IPS DF 6.9 (cell line): ENCODE measurements at places on chromosomes 5 and 9.
A peak's percentile ranks its signal among the peaks of the same experiment; 100 is the strongest.

- no peak for DNase-seq
Observed at GRCh38 chr9:78015241-78015640, 16.4 kb downstream of the GNAQ start.

- no peak for DNase-seq
Observed at GRCh38 chr5:7753596-7753995, 97.3 kb downstream of the CFAP90 start.

- no peak for DNase-seq
Observed at GRCh38 chr9:6681957-6682501, 36.5 kb upstream of the GLDC start.

DNA sequence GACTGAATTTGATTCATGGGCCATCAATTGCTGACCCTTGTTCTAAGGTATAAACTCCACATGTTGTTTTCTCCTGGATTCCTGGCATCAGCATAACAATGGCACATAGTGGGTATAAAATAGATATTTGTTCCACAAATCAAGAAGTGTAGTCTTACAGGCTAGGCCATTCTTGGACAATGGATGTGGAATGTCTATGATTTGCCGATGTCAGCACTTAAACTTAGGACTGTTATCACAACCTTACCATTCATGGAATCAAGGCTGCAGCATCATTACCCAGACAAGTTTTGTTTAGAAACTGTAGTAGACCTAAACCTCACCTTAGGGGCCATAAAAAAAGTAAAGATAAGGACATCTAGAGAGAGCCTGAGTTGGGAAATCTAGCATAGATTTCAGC lies 680.0 kb downstream of the BRINP1 start:
- no peak for DNase-seq

DNA sequence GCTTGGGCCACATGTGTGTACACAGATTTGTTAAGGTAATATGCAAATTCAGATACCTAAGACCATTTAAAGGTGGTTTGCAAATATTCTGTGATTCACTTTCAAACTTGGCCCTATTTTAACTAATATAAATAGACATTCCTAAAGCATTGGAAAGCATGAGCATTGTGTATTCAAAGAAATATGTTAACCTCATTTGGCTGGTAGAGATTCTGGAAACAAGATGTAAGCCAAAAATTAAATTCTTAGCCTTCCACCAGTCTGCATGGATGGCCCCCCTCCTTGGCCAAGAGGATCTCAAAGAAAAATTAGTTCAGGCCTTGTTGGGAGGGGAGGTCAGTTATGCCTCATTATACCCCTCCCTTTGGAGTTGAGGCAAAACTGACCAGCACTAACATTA lies 38.7 kb upstream of the C6 start:
- DNase-seq = no peak

DNA sequence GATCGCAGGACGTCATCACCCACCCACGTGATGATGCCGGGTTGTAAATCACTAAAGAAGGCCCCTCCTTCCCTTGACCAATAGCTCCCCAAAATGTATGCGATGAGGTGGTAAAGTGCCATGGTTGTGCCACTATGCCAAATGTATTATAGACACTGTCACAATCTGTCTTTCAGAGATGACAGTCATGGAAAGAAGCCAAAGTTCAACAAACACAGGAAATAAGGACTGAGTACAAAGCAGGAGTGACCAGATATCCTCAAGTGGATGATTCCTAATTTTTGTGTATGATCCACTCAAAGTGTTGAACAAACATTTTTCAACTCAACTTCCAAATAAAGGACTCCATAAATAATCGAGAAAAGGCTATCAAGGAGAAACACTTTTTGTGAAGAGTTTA lies 12.5 kb downstream of the GLIS3 start:
- DNase-seq = no peak

DNA sequence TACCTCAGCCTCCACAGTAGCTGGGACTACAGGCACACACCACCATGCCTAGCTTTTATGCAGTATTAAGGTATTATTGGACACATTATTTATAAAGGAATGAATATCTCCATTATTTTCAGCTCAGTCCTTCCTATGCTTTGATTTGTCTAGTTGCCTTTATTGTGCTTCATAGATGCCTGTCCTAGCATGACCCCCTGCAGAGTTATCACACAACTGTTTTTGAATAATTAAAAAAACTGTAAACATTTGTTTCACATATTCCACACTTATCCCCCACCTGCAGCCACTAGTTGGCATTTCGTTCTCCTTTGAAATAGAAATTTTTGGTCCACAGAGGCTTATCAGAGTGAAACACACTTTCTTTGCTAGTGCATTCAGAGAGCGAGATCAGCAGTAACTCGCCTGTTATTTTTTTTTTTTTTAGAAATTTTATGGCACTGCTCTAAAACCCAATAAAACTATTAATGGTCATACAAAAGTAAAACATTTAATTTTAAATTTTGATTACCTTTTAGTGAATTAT lies 151.8 kb upstream of the RASA1 start:
- no peak for DNase-seq

DNA sequence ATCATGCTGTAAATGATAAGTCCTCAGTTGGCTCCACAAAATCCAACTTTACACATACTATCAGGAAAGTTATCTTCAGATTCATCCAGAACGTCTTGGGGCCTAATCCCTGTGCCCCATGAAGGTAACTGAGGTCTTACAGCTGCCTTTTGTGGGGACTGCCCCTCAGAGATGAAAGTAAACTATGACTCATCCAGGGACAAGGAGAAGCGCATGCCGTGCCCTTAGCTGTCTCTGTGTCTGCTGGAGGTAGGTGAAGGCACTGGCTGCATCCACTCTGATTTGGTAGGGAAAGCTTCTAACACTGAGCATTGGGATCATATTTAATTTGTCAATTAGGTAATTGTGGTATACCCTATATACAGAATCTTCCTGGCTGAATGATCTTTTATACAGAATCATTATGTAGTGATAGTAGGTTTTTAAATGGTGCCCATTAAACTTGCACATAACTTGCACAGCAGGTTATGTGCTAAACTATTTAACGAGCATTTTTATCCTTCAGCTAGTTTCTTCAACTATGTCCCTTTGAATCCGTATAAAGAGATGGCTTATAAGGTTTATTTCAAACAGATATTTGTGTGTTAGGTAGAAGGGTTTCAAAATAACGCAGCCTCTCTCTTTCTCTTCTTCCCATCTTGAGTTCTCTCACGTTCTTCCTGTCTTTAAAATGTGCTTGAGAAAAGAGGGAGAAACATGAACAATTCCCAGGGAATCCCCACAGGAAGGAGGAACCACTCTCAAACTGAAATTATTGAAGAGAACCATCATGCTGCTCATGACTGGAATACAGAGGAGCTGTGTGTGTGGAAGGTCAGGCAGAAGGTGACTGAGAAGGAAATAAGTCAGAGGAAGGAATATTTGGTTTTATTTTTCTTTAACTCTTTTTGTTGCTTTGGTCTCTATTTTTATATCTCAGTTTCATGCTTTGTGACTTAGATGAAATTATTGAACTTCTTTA lies 250.9 kb downstream of the CD180 start:
- no peak for DNase-seq

- DNase-seq = no peak
Observed at GRCh38 chr9:137048655-137049543, 2.9 kb upstream of the NPDC1 start.

- DNase-seq = no peak
Observed at GRCh38 chr5:68303754-68304420, 88.3 kb downstream of the PIK3R1 start.

- DNase-seq = no peak
Observed at GRCh38 chr9:21104787-21105186, 27.0 kb upstream of the IFNB1 start.

GRCh38 chr9:35679766-35680330 lies 6.1 kb downstream of the CA9 start:
- no peak for DNase-seq

- DNase-seq = no peak
Observed at GRCh38 chr5:126811515-126812198, 34.7 kb downstream of the LMNB1 start.

GRCh38 chr5:179176166-179176565 lies 116.0 kb downstream of the ZNF354C start:
- DNase-seq = no peak

DNA sequence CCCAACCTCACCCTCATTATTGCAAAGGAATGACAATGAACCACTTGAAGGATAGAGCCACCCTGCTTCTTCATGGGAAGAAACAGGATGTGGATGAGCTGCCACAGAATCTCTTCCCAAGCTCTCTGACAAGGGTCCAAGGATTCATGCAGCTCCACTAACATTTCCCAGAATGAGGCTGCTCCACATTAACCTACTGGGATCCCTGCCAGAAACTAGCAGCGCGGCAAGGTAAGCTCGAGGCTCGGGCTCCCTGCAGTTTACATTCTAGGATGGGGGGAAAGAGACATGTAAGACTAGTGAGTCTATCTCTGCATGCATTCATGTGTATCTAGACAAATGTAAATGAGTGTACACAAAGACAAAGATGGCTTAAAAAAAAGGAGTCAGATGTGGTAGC lies 12.1 kb downstream of the DCAF12 start:
- DNase-seq = no peak

GRCh38 chr9:115999498-115999897 lies 154.1 kb upstream of the PAPPA start:
- DNase-seq = no peak

DNA sequence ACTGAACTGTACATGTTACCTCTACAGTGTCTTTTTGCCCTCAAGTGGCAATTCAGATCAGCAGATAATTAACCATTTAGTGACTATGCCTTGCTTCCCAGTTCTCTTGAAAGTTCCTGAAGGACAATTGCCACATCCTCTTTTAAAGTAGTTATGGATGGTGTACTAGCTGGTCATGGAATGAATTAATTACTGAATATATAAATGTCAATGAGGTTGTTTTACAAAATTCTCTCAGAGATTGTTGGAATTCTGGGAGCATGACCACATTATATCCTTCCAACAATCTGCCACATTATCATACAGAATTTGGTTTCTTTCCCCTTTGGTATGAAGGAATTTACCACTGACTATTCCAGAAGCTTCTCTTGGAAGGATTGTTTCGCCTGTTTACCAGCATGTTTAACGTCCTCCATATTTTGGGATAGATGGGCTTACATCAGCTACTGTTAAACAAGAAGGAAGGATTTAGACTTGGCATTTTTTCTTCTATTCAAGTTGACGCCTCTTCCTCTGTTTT lies 176.4 kb downstream of the CD180 start:
- DNase-seq = no peak

DNA sequence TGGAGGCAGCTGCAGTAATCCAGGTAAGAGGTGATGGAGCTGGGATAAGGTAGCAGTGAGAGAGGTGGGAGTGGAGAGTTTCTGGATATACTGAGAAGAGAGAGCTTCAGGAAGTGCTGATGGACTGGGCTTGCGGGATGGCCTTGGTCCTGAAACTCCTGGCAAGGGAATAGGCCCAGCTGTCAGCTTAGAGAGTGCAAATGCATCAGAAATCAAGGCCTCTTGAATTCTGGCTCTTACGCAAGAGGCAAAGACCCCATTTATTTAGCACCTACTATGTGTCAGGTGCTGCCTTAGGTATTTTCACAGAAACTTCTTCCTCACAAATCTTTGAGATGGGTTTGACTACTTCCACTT lies 227.2 kb upstream of the MAP3K1 start:
- no peak for DNase-seq

- DNase-seq = peak; percentile 72
Observed at GRCh38 chr5:181028032-181028819, 11.8 kb upstream of the BTNL9 start.

- DNase-seq = no peak
Observed at GRCh38 chr9:107270082-107270481, 13.0 kb upstream of the RAD23B start.

DNA sequence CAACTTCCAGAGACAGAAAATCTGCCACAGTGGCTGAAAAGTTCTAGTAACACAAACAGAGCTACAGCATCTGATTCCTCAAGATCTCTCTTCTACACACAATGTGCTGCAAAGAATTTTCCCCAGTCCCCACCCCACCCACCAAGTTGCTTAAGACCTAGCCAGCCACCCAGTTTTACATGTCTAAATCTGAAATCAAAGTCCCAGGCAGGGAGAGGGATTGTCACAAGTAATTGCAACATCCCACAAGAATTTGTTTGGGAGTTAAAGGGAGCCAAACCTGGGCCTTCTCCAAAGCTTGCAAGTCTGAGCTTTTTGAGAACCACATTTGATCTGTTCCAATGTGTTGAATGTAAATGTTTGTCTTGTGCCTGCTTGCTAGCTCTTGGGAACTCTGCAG lies 15.5 kb downstream of the IGIP start:
- DNase-seq = no peak
